ENCODE measurements at places on chromosomes 2 and 18. TPM values are rescaled to one million over a fixed set of nuclear protein-coding genes. Genes with fewer than 3 reads are reported as not detected.

GRCh38 chr2:165634282-165634681, 159.8 kb downstream of the GALNT3 start:
- DNase-seq = no peak

Gene SERPINB12
- not detected for polyA plus RNA-seq

DNA sequence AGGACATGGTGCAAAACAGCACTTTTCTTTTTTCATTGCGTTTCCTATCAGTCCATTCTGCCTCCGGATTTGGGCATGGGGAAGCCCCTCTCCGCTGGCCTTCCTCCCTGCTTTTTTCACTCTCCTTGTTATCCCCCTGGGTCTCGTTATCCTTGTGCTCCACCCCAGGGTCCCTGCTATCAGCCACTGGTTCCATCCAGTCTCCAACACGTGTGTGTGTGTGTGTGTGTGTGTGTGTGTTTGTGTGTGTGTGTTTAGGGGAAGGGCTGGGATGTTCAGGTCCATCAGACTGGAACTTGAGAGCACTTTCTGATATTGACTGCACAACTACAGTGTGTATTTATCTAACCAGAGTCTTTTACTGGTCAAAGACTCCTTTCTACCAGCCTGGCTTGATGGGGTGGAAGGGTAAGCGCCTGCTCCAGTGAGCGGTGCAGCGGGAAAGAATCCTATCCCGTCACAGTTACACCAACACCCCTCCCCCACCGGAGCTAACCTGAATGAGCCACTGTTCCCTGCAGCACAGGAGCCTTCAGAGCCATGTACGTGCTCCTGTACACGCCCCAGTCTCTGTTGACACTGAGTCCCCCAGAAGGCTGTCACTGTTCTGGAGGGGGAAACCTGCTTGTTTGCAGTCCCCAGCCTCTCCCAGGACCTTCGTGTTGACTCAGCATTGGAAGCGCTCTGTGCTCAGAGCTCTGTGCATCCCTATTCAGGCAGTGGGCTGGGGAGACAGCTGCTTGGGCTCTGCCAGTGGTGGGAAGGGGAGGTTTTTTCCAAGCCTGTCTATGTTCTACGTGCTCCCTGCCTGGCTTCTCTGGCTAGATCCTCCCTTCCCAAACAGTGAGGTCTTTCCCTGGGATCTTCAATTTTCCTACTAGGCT, 4.6 kb downstream of the INHA start:
- DNase-seq = no peak

DNA sequence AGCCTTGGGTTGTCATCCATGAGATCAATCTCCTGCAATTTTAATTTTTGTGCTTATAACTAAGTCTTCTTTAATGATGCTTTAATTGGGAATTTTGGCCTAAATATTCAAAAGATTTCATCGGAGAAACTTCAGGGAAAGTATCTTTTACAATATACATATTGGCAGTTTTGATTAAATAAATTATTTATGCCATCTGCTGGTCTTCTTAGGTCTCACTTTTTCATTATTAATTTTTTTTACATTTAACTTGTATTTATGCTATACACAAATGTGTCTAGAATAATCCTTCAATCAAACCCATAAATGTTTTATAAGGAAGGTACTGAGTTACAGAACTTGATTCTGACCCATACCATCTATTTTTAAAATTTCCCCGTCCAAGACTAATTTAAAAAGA, 95.1 kb upstream of the XPO1 start:
- DNase-seq = no peak

GRCh38 chr2:27489118-27489497, 435 bp downstream of the IFT172 start:
- no peak for DNase-seq

Gene RAPH1
- polyA plus RNA-seq = not detected

DNA sequence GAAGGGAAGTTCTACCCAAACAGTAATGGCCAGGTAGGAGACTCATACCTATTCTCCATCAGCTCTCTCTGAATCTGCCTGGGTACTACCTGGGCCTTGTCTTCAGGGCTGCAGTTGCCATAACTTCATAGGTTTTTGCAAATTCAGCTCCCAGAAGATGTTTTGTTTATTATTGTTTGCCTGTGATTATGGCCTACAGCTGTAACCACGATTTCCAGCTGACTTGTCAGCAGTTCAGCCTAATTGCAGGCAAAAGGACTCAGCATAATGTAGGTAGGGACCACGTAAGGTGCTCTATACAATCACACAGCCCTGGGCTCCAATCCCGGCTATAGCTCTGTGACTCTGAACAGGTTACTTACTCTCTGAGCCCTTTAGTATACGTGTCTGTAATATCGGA, 187.0 kb upstream of the FN1 start:
- DNase-seq = no peak

DNA sequence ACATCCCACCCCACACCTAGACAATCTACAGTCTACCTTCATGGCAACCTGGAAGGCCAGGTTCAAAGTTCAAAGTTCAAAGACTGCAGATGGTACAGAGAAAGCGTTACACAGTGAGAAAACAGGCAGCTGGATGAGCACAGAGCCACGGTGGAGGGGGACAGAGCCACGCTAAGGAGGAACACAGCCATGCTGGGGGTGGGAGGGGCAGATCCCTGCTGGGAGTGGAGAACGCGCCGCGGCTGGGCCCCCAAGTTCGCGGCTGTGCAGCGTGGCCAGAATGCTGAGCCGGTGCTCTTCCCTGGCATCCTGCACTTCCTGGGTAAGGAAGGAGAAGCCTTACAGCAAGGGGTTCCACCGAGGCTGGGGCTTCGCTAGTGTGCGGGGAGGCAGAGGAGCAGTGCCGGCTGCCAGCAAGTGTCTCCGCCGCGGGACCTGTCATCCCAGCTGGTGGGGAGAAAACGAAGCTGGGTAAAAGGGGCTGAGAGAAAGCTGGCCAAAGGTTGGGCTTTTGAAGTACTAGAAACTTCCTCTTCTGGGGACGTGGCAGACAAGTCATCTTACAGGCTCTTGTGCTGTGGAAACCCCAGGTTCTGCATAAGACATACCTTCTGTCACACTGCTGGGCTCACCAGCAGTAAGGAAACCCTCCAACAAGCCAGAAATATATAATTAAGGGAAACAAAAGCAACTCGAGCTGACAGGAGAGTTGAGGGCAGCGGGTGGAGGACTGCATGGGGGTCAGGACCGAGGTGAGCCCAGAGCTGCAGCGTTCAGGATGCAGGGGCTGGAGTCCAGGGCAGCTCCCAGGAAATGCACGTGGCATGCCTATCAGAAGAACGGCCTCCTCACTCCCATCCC, 115.5 kb downstream of the HDAC4 start:
- DNase-seq = peak; percentile 41

Gene CCDC85A
- not detected for polyA plus RNA-seq

DNA sequence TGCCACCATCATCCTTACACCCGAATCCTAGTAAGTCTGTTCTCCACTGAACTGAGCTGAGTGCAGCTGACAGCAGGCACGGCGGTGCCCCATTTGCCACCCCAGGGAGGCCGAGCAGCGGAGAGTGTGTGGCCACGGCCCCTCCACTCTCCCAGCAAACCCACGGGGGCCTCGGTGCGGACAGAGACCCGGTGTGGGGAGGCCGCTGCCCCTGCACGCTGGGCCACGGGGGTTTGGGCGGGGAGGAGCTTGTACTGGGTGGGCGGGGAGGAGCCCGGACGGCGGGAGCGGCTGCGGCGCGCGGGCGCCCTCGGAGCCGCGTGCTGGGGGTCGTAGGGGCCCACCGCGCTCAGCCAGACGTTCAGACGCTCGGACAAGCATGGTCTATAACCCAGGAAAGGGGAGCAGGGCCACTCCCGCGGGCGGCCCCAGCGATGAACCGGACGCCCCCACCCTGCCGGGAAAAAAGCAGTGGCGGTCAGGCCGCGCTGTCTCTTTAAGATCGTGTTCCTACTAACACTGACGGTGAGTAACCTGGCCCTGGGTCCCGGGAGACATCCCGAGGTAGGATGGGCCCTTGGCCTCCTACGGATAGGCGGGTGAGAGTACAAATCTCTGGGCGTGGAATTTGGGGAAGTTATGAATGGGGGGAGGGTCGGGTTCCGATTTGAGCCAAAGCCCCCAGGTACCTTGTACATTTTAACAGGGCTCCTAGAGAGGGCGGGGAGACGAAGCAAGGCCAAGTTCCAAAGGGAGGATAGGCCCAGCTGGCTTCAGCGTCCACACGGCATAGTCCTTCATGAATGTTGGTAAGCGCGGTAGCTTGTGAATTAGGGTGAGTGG, at the start of gene ITPRIPL1:
Gene ITPRIPL1 (plus strand): TSS at position 277 of the 843 bp plus-strand sequence. CDS start 523 bp downstream, at position 800.
- DNase-seq = no peak

GRCh38 chr2:122022531-122022930, 267.1 kb downstream of the TSN start:
- no peak for DNase-seq

DNA sequence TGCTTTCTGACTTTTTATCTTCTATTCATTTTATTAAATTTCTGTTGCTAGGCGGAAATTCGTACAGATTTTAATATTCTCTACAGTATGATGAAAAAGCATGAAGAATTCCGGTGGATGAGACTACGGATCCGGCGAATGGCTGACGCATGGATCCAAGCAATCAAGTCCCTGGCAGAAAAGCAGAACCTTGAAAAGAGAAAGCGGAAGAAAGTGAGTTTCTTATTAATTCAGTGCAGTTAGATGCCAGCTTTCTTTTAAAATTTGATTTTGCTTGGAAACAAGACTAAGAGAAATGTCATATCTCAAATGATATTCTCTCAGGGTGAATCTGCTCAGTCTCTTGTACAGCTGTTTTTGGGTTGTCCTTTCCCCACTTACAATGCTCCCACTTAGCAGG, 84.3 kb downstream of the MGAT5 start:
- no peak for DNase-seq

Gene AKAIN1
- not detected for polyA plus RNA-seq

- DNase-seq = no peak
Measured at GRCh38 chr2:141498561-141498960, 632.3 kb downstream of the LRP1B start.

Gene LDLRAD4
- polyA plus RNA-seq = 16.1 TPM

- DNase-seq = no peak
Measured at GRCh38 chr2:231012463-231012862, 16.5 kb downstream of the SPATA3 start.

Gene SLC14A1
- polyA plus RNA-seq = 2.5 TPM

Gene FAM117B
- 17.7 TPM for polyA plus RNA-seq

Gene TSPYL6
- polyA plus RNA-seq = not detected

Gene IL1RL1
- not detected for polyA plus RNA-seq

- no peak for DNase-seq
Measured at GRCh38 chr2:68772109-68772508, 37.5 kb downstream of the ARHGAP25 start.

DNA sequence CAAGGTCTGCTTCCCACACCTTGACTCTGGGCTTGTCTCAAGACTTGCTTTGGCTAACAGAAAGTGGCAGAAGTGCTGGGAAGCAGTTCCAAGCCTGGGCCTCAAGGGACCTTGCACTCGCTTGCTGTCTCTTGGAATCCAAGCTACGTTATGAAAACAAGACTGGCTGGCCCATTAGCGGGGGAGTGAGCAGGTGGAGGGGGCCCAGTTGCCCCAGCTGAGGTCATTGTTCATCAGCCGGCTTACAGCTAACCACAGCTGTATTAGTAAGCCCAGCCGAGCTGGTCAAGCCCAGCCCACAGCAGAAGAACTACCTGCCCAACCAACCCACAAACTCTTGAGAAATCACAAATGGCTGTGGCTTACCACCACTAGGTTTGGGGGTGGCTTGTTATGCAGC, 63.1 kb downstream of the MARCO start:
- no peak for DNase-seq

DNA sequence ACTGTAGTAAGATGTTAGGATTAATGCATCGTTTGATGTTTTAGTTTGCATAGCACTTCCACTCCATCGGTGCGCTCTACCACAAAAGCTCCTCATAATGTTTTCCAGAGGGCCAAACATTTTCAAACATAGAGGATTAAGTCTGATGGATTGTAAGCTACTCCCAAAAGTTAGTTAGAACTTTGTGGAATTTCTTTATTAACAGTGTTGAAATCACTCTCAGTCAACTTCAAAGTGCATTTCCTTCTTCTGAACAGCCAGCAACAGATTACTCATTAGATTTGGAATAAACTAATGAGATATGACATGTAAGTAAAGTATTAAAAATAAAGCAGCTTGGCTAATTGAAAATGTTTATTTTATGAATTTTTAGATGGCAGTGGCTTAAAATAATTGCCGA, 30.1 kb upstream of the CTAGE1 start:
- no peak for DNase-seq

- no peak for DNase-seq
Measured at GRCh38 chr2:187769437-187769836, 215.2 kb upstream of the TFPI start.

GRCh38 chr18:40367576-40367975, 1587.5 kb upstream of the PIK3C3 start:
- DNase-seq = no peak

DNA sequence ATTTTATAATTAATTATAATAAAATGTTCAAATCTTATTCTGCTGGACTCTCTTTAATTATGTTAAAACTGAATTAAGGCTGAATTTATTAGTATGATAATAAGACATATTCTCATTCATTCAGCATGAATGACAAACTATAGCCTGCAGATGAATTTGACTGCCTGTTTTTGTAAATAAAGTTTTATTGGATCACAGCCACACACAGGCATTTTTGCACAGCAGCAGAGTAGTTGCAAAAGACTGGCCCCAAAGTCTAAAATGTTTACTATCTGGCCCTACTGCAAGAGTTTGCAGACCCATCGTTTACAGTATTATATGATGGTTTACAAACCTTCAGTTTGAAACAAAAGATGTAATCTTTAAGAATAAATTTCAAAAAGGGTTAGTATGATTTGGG, 58.6 kb downstream of the RMDN2 start:
- DNase-seq = no peak

Gene SERPINB3
- not detected for polyA plus RNA-seq

GRCh38 chr2:156476850-156477206, 40.6 kb downstream of the GPD2 start:
- no peak for DNase-seq

- DNase-seq = no peak
Measured at GRCh38 chr18:2826581-2826980, 20.2 kb upstream of the EMILIN2 start.

DNA sequence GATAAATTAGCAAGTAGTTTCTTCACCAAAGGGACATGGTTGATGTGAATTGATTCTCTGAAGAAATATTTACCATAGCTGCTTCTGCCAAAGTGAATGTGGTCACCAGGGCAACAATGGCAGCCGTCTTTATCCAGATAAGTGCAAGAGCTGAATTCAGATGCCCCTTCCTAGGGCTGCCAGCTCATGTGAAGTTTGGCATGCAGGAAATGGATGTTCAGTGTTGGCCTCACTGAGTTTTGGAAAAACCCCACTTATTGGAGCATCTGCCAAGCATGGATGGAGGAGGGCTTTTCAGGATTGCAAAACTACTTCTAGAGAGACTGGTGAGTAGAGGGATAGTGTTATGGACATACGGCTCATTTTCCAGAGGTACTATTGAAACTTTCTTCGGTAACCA, 80.8 kb downstream of the FMNL2 start:
- no peak for DNase-seq

DNA sequence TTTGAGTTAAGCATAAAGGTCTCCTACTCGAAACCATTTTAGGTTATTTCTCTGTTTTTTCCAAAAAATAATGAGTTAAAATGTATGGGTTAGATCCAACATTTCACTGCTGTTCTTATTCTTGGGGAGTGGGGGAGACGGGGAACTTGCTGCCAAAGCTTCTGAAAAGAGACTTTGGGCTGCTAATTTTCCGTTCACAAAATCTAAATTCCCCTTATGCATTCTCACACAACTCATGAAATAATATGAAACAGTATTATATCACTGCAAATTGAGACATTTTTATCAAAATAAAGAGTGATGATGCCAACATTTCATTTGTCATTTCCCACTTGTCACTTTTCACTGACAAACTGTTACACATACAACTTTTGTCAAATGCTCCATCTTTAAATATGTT, 7.8 kb downstream of the SATB2 start:
- no peak for DNase-seq
